ENCODE measurements at places on chromosomes 6 and 20.

GRCh38 chr20:15333170-15333569, 995.8 kb upstream of the FLRT3 start:
- no peak for DNase-seq

GRCh38 chr20:13140201-13140600, 80.9 kb upstream of the ISM1 start:
- DNase-seq = no peak

DNA sequence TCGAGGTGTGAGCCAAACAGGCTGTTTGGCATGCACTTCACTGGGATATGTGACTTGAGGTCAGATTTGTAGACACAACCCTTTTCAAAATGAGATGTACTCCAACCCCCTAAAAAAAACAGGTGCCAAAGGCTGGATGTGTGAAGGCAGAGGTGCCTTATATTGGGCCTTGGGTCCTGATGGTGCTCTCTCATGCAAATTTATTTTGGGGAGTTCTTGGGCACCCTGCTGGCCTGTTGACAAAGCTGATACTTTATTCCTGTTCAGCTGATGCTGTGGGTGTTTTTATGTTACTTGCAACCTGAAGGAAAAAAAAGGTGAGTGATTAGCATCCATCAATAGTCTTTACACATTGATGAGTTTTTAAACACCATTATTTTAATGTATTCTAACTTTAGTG, 121.5 kb downstream of the DNAH8 start:
- DNase-seq = no peak

GRCh38 chr6:11911538-11911937, 100.6 kb upstream of the HIVEP1 start:
- DNase-seq = no peak

- DNase-seq = no peak
Observed at GRCh38 chr6:115954740-115955139, 106.0 kb downstream of the FRK start.

DNA sequence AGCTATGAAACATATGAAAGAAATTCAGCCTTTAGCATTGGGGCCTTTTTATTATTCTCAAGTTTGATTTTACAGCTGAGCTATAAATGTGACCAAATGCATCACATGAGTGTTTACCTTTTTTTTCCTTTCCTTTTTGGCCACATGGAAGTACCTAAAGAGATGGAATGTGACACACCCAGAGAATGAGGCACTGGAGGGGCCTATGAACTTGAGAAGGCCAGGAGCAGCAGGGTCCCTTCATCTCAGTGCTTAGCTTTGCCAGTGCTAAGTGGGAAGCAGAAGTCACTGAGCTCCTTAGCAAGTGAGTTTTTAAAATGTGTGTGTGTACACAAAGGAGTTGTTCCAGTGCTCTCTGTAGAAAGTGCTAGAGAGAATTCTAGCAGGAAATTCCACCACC, 44.7 kb downstream of the RREB1 start:
- no peak for DNase-seq

DNA sequence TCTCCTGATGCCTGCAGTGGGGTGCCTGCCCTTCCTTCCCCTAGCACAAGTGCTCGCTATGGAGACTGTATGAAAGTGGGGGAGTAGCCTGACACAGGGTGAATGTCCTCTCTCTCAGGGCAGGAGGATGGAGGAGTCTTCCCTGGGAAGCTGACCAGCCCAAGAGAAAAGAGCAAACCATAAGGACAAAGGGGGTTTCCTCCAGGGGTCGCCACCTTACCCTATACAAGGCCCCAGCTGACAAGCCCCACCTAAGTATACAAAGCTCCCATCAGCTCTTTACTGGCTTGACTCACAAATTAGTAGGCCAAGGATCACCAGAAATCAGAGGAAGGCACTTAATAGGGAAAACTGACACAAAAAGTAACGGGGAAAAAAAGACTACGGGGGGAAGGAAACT, 54.1 kb downstream of the PLAGL1 start:
- no peak for DNase-seq

DNA sequence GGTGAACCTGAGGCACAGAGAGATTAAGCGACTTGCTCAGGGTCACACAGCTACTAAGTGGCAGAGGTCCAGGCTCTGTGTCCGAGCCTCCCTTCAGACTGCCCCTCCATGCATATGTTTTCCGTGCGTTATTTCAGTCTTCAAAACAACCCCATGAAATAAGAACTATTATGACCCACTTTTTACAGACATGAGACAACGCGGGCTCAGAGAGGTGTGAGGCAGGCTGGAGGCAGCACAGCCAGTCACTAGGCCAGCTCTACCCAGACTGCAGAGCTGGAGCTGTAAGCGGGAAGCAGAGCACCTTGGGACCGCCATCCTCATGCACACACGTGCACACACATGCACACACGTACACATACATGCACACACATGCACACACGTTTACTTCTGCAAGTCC, 62.3 kb downstream of the PSMG4 start:
- no peak for DNase-seq

DNA sequence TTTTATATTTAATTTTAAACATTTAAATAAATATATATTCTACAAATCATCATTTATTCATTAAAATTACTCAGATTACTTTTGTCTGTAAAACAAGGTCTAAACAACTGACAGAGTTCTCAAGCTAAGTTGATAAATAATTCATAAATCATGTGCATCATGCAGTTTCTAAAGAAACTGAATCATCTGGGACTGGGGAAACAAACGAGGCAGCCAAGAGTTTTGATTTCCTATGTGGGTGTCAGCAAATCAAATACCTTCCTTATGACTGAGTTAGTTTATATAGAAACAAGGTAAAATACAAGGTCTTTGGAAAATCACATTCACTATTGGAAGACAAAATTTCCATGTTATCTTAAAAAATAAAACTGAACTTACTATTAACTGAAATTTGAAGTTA, 149.9 kb upstream of the BEND6 start:
- DNase-seq = peak; percentile 28

DNA sequence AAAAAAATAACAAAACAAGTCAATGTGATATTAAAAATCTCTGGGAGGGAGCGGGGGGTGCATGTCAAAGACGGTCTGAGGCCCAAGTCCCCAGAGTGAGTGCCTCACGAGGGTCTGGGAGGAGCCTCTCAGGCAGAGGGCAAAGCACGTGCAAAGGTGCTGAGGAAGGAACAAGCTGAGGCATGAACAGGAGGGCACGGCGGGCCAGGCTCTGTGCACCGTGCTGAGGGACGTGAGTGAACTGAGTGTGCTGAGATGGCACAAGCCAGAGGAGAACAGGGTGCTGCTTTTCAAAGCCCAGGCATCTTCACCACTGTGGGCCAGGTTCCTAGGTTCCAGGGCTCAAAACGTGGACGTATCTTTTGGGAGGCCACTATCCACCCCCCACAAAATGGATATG, 142.1 kb upstream of the PHACTR3 start:
- no peak for DNase-seq

GRCh38 chr6:20763296-20763695, 229.0 kb downstream of the CDKAL1 start:
- DNase-seq = no peak

- no peak for DNase-seq
Observed at GRCh38 chr6:81216668-81217067, 535.8 kb downstream of the TENT5A start.

- no peak for DNase-seq
Observed at GRCh38 chr6:68087399-68088133, 547.5 kb upstream of the ADGRB3 start.

DNA sequence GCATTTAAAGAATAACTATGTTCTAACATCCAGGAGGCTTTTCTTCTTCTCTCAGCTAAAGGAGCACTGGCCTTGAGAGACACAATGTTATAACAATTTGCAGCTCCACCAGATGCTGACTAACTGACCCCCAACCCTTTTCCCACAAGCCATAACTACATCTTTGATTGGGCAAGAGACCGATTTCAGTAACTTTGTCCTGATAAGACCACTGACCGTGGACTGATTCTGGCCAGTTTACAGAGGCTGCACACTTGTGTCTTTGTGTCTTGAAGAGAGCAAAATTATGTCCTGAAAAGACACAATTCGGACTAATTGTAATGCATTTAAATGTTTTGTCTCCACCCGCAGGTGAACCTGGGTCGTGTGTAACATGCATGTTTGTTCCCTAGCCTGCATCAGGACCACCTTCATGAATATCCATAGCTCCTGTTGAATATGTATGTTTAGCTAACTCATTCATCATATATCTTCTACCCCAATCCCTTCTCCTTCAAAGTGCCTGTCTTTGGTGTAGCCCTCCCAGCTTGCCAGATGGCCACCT, 22.3 kb downstream of the ABRACL start:
- DNase-seq = no peak

Data from GM04504 (cell line).